ENCODE measurements at places on chromosomes 6 and 20.

- DNase-seq, result no peak
Observed at GRCh38 chr6:136977075-136977474, 55.0 kb downstream of the SLC35D3 start.

- DNase-seq, result no peak
Observed at GRCh38 chr20:9200620-9201019, 131.7 kb downstream of the PLCB4 start.

- DNase-seq, result no peak
Observed at GRCh38 chr20:9141070-9141469, 72.2 kb downstream of the PLCB4 start.

DNA sequence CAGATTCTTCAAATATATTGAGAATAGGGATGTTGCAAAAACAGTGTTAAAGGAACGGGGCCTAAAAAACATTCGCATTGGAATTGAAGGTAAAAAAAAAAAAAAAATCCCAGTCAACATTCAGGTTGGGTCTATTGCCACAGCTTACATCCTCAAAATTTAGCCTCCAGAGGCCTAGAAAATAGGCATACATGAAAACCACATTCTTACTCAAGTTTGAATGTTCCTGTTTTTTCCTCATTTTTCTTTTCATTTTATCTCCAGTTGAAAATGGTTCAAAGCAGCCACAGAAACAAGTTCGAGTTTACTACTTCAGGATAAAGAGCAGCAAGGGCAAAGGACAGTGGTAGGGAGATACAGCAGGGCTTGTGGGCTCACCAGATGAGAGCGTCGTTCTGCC, 41.9 kb downstream of the KCTD20 start:
- no peak for DNase-seq

GRCh38 chr6:136782021-136782770, 10.1 kb downstream of the MAP3K5 start:
- DNase-seq, result no peak

DNA sequence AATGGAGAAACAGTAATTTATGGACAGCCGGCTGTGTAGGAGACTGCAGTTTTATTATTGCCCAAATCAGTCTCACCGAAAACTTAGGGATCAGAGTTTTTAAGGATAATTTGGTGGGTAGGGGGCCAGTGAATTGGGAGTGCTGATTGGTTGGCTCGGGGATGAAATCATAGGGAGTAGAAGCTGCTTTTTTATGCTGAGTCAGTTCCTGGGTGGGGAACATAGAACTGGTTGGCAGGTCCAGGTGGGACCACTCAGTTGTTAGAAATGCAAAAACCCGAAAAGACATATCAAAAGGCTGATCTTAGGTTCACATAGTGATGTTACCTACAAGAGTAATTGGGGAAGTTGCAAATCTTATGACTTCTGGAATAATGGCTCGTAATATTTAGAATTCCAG, 59.3 kb downstream of the DOP1A start:
- no peak for DNase-seq

DNA sequence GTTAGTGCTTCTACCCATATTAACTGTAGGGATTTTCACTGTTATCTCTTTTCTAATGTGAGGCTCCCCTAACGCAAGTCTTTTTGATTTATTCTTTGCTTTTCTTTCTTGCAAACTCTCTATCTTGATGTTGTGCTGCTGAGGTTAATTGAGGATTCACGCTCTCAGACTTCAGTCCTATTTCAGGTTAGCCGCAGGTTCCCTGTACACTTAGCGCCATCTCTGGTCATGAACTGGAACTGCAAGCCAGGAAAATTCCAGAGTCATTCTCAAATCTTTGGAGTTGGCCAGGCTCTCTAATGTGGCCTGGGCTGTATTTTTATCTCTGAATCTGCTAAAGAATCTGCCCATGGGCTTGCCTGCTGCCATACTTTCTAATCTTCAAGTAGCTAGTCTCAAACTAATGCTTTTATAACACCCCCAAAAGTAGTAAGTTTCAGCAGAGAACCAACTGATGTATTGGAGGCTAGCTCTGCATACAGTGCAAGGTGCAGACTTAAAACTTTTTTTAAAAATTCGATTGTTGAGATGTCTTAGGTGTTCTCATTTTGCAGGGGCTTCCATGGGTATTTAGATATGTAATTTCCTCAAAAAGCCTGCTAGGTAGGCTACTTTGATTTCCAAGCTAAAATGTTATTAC, 91.1 kb upstream of the OPRM1 start:
- DNase-seq, result no peak

DNA sequence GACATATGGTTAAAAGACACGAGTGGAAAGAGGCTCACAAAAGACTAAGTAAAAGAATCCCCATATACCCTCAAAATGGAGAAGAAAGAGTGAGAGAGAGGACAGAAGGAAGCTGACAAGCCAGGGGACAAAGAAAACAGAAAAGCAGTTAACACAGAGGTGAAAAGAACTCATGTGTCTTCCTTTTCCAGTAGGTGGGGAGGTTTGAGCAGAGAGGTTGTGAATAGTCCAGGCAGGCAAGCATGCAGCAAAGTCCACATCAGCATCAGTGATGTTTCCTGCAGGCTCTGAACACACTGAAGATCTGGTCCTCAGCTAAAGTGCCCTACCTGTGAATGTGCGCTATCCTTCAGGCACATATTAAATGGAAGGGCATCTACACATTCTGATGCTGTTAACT, 196.5 kb upstream of the IRAK1BP1 start:
- DNase-seq, result no peak

DNA sequence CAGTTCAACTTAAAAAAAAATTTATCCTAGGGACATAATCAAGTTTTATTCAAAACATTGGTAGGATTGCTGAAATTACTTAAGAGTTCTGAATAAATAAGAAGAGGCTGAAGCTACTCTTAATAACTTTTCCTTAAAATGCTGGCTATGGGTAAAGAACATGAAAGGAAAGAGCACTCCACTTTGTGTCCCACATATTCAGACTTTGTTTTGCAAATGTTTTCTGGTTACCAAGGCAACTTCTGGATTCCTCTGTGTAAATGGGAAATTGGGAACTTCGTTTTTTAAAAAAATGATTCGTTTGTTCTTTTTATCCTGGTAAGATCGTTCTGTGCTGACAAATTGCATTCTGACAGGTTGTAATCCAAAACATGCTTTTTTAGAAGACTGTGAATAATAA, 115.0 kb downstream of the KIF6 start:
- DNase-seq, result no peak

Measured in activated gamma-delta T cell treated with anti-CD3 and anti-CD28 coated beads, Interleukin-2, amount 50 U/mL, for 16 hours (primary cell).